DND-41 (cell line): ENCODE measurements at places on chromosomes 1 and 21.

- no peak for DNase-seq
These were observed 262.5 kb downstream of the GRIK3 start for GRCh38 chr1:36771660-36772284.

DNA sequence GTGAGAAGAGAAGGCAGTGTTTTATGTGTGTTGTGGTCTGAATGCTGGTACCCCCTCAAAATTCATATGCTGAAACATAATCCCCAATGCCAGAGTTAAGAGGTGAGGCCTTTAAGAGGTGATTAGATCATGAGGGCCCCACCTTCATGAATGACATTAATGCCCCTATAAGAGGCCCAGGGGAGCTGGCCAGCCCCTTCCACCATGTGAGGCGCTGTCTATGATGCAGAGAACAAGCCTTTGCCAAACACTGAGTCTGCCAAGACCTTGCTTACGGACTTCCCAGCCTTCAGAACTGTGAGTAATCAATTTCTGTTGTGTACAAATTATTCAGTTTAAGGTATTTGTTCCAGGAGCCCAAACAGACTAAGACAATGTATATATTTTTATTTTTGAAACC lies 20.2 kb downstream of the CAPZB start:
- DNase-seq: no peak

DNA sequence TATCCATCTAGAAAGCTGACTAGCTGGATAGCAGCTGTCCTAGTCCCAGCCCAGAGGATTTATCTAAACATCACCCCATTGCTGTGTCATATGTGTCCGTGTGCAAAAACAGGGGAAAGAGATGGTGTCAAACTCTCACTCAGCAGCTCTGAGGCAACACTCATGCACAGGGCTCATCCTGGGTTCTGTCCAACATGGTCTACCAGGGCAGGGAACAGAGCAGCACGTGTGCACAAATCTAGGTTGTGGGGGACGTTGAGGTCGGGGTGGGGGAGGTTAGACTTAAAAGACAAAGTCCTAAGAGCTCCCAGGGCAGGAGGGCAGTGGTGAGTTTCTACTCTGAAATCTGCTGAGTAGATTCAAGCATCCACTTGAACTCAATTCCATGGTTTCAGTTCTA lies 16.2 kb downstream of the PI4KB start:
- DNase-seq: no peak

GRCh38 chr1:93093332-93094006 lies 14.4 kb downstream of the MTF2 start:
- DNase-seq: no peak

DNA sequence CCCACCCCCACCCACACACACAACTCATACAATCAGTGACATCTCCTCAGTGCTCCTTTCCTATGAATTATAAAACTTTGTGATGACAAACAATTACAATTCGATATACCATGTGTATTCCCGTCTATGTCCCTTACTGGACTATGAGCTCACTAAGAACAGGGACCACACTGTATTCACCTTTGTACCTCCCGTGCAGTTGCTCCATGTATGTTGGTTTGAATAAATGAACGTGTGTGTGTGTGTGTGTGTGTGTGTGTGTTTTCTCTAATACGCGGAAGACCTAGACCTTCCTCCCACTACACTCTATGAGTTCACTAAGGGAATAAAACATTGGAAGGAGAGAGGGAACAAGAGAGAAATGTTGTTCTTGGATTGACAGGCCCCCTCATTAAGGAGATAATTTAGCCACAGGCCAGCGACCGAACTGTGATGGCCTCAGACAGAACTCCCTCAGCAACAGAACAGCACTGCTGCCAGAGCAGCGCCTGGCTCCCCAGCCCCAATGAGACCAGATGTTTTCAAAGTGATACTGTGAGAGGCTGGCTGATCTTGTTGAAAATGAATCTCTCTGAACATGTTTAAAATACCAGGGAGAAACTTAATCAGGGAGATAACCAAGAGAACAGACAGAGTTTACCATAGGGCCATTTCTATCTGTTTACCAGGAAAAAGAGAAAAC lies 21.7 kb downstream of the BCAR3 start:
- no peak for DNase-seq

- no peak for DNase-seq
These were observed 139.5 kb downstream of the RGS7 start for GRCh38 chr1:241217516-241217915.

- no peak for DNase-seq
These were observed 540.4 kb downstream of the KIF26B start for GRCh38 chr1:245695211-245695610.

GRCh38 chr1:54488065-54488750 lies 59.8 kb upstream of the ACOT11 start:
- peak; percentile 86 for DNase-seq

DNA sequence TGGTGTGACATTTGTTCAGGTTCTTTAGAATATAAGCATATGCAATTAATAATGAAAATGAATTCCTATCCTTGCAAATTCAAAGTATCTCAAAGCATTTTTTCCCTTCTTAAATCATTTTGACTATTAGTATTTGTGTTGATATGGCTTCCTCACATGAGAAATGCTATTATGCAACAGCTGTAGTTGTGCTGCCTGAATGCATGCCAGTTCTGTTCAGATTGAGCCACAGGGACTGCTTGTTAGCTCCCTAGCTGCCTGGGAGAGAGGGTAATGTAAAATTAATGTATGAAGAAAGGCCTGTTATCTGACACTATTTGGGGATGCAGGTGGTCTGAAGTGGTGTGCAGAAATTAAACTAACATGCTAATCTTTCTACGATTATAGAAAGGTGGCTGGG lies 45.5 kb downstream of the CACHD1 start:
- DNase-seq: no peak

GRCh38 chr21:25281134-25281533 lies 326.1 kb downstream of the MRPL39 start:
- no peak for DNase-seq

- no peak for DNase-seq
These were observed 62.5 kb downstream of the TRIM33 start for GRCh38 chr1:114448370-114449036.

DNA sequence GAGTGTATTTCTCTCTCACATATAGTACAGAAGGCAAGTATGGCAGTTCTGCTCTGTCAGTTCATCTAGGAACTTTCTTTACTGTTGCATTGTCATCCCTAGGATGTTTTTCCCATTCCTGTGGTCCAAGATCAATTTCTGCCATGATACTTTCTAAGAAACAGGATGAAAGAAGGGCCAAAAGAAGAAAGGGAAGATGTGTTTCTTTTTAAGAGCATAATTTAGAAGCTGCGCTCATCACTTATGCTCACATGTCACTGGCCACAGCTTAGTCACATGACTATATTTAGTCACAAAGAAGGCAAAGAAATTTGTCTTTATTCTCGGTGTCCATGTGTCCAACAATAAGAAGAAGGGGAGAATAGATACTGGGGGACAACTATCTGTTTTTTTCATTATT lies 7.0 kb upstream of the MAST2 start:
- DNase-seq: no peak

DNA sequence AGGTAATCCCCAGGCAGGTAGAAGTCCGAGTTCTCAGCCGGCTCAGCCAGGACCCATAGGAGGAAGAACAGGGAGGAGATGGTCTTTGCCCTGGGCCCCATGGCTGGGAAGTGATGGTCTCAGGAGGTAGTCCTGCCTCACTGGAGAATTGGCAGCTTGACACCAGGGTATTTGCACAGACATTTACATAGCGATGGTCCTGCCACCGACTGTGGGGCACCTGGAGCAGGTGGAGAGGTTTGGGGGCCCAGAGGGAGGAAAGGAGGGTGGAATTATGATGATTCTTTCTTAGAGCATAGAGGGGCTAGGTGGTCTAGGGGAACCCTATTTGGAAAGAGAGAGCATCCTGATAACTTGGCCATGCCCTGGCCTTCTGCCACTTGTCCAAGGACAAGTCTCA lies at the start of gene TAS1R2:
Gene TAS1R2, minus strand, starts transcription at position 101 of the 400 bp plus-strand sequence. Its CDS starts 0 bp downstream, at position 101.
- DNase-seq: no peak

DNA sequence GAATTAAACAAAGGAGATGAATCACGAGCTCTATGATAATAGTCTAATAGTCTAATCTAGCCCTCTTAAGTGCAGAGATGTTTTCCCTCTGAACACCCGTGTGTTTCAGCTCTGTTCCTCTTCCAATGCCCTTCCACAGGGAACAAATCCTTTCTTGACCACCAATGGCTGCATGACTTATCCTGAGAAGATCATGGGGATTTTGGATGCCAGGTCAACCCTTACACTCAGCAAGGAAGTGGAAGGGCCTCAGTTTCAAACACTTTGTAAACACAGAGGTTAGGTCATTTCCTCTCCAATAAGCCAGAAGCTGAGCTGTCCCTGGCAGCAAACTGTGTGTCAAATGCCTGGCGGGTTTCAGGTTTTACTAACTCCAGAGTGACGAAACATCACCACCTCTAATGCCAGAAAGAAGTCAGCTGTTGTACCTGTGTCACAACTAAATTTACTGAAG lies 200.0 kb downstream of the GABPA start:
- no peak for DNase-seq

- no peak for DNase-seq
These were observed 132.3 kb downstream of the TNFSF18 start for GRCh38 chr1:172918478-172918877.

DNA sequence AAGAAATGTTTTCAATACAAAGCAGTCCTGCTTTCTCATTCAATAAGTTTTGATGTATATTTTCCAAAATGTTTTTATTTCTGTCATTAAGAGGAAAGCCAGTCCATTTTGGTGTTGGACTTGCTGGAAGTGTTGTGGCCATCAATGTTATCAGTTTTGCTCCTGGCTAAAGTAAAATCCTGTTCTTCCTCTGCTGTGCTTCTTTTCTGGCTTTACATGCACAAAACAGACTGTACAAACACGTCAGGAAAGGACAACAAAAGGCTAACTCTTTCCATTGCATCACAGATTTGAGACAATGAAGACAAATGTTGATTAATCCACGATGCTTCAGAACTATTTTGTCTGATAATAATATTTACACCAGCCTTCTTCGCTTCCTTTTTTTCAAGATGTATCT lies 735.4 kb downstream of the LTN1 start:
- DNase-seq: no peak

DNA sequence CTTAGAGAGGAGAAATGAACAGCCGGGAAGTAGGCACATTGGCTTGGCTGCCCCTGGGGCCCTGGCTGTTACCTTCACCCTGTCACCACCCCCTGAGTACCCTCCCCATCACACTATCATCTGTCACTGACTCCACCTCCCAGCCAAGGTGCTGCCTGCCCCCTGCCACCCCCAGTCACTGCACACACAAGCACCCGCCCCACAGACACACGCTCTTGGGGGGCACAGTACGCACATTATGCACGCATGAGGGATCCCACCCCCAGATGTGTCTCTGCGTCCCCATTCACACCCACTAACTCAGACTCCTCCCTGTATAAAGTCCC lies 223.3 kb downstream of the PTPRU start:
- no peak for DNase-seq

DNA sequence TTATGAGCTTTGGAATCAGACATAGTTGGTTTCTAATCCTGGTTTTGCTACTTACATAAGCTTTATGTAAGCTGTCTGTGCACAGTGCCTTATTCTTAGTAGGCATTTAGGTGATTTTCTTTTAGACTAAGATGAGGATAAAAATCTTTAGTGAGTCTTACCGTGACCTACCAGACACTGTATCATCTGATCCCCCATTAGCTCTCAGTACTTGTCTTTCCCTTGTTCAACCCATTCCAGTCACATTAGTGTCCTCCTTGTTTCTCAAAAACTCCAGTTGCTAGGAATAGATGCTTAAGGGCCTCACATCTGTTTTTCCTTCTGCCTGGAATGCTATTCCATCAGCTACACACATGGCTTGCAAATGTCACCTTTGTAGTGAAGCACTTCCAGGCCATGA lies 18.8 kb downstream of the PPP1R12B start:
- DNase-seq: no peak

- no peak for DNase-seq
These were observed 20.4 kb downstream of the OLFML2B start for GRCh38 chr1:162003061-162003829.

- DNase-seq: no peak
These were observed 13.7 kb upstream of the TTC4 start for GRCh38 chr1:54701996-54702395.

GRCh38 chr1:202117898-202118371 lies 4.8 kb upstream of the GPR37L1 start:
- DNase-seq: no peak

- no peak for DNase-seq
These were observed 14.6 kb downstream of the OPTC start for GRCh38 chr1:203508463-203509073.

DNA sequence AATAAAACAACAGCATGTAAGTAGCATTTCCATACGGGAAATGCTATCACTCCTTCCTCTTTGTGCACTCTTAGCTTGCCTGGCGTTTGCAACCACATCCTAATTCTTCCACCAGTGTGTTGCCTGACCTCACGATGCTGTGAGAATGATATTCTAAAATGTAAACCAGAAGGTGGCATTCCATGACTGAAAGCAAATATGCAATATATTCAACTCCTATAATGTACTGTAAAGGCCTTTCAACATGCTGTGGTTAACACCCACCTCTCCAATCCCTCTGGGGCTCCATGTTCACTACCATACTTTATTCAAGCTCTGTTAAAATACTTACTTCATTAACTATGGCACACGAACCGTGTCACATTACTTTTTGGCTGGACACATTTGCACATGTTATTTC lies 420.6 kb upstream of the DEPDC1 start:
- DNase-seq: no peak

DNA sequence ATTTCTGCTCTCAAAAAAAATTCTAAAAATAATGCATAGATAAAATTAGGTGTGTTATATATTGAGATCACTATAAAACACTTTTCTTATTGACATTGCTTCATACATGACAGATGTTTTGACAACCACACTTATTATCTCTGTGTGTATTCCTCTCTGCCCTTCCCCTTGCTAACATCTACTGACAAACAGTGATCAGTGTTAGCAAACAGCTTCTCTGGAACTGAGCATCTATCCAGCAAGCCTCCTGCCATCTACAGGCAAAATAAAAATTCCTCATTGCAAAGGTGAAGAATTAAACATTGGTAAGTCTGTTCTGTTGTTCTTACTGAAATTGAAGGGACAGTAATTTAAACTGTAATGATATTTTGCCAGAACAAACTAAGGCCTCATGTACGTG lies 2153.9 kb downstream of the NCAM2 start:
- no peak for DNase-seq

DNA sequence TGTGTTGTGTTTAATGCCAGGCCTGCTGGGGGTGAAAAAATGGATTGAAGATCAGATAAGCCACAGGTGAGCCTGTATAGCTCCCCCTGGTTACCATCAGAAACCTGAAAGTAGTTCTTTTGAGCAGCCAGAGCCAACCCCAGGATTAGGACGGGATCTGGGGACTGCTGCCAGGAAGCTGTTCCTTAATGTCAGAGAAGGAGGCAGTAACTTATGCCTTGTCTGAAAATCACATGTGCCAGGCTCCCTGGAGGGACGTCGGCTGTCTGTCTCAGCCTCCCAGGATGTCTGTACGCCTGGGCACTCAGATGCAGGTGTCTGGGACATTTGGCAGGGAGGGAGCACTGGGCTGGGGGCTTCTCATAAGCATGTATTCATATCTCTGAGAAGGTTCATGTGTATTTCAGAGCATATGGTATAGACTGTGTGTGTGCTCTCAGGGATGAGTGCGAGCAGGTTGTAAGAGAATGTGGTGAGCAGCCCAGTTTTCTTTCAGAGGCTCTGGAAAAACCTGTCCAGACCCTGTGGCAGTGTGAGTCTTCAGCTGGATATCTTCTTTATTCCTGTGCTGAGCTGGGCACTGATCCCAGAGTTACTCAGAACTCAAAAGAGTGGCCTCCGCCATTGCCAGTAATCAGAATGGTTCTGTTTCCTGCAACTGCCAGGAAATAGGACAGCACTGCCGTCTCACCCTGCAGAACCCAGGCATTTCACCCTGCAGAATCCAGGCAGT lies 2.8 kb downstream of the FAM43B start:
- DNase-seq: no peak

- no peak for DNase-seq
These were observed 203.4 kb downstream of the HS2ST1 start for GRCh38 chr1:87117761-87118368.
